ENCODE measurements at places on chromosomes 12 and 14. TPM values are rescaled to one million over a fixed set of nuclear protein-coding genes. Genes with fewer than 3 reads are reported as not detected.

DNA sequence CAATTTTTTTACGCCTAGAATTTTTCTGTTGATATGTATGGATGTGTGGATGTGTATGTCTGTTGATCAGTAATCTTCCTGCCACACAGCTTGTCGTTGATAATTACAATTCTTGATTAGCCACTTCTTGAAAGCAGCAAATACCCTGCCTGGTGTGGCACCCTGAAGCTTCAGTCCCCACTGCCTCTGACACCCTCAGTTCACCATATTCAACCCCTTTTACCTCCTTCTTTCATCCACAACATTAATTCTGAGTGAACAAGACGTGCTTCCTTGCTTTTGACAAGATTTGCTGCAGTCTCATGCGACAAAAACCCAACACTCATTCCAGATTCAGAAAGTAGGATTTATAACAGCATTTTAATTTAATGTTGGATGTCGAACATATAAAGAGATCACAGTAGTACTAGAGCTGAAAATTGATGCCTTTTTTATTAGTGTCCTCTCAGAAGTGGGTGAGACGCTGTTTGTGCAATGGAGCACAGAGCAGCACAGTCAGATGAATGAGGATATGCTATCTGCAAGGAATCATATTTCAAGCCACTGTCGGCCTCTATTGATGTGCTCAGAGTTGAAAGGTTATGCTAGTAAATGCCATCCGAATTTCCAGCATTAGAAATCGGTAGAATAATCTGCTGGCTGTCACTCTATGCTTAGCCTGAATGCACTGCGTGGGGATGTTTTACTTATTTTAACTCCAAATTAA, 383.7 kb downstream of the EGLN3 start:
- no peak for DNase-seq

DNA sequence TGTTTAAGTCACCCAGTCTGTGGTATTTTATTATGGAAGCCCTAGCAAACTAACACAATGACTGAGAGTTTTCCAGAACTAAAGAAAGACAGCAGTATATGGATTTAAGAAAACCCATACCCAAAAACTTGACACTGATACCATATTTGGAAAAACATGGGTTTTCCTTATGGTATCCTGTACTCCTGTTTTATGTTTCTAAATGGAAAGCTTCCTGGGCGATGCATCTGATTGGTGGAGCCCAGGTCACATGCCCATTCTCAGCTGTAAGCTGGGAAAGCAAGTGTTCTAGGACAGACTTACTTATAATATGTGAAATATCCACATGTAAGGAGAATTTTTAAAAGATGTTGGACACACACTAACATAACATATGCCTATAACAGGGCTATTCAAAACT, 4.5 kb upstream of the RNASE4 start:
- no peak for DNase-seq

The OVCH1 gene
- total RNA-seq = not detected

The GDF3 gene
- total RNA-seq = not detected

Measured in suprapubic skin (tissue), 4 donors.